Activated CD4-positive, alpha-beta memory T cell treated with anti-CD3 and anti-CD28 coated beads for 36 hours (primary cell): ENCODE measurements at places on chromosomes 13 and 19. TPM values are rescaled to one million over a fixed set of nuclear protein-coding genes. Genes with fewer than 3 reads are reported as not detected.

- DNase-seq, result no peak
- H3K4me1 ChIP-seq, result no peaks in the 10 kb centered on the region
- peaks cover 15% of the 10 kb centered on the region for H3K27me3 ChIP-seq
- H3K36me3 ChIP-seq, result peaks cover 3% of the 10 kb centered on the region
- no peak overlapping the region for H3K27ac ChIP-seq
- H3K4me3 ChIP-seq, result no peak overlapping the region
Measured at GRCh38 chr19:4781801-4782200, 9.7 kb upstream of the FEM1A start.

The CLEC11A gene
- 0.71 TPM for total RNA-seq

The PEAK3 gene
- not detected for total RNA-seq

The CLDND2 gene
- 4.8 TPM for total RNA-seq

The SYNGR4 gene
- not detected for total RNA-seq
